ENCODE measurements at places on chromosomes 12 and 14.

DNA sequence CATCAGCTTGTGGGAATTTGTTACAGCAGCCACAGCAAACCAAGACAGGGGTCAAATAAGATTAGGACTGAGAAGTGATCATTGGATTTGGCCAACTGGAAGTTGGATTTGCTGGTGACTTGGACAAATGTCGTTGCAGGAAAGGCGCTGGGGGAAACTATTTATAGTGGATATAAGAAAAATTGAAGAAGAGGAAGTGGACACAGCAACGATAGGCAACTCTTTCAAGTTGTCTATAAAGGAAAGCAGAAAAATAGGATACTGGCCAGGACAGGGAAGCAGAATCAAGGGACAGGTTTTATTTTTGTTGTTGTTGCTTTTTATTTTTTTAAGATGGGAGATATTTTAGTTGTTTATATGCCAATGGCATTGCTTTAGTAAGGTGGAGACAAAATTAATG lies 56.2 kb upstream of the RTRAF start:
- no peak for DNase-seq

GRCh38 chr12:6376079-6376869 lies 911 bp upstream of the SCNN1A start:
- DNase-seq, result peak; percentile 87

DNA sequence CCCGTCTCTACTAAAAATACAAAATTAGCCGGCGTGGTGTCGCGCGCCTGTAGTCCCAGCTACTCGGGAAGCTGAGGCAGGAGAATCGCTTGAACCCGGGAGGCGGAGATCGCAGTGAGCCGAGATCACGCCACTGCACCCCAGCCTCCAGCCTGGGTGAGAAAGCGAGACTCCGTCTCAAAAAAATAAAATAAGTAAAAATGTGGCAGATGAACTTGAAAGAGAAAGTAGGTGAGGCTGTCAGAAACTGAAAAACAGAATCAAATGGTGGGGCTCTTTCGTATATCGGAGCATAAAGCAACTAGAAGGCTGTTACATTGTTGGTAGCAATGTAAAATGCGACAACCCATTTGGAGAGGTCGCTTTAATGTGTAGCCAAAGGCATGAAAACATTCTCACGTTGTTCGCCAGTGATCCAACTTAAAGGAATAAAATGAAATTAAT lies 767 bp upstream of the CCNT1 start:
- peak; percentile 8 for DNase-seq

DNA sequence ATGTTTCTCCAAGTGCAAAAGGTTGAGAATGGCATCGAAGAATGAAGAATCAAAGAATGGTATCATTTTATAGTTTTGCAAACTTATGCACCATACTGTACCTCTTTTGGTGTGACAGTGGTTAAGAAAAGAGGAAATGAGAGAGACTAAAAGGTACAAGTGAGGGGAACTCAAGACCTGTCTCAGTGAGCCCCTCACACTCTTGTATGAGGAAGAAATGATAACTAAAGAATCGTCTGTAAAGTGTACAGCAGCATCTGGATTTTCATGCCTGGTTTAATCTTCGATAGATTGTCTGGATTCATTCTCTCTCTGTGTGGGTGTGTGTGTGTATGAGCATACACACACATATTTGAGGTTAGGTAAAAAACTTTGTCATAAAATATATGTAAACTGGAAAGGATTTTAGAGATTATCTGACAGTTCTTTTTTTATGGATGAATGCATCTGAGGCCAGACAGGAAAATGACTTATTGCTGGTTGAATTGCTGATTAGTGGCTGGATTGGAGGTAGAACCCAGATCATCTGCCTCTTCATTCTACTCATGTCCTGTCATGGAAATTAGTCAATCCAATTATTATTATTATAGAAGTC lies 16.0 kb upstream of the SLC38A2 start:
- no peak for DNase-seq

DNA sequence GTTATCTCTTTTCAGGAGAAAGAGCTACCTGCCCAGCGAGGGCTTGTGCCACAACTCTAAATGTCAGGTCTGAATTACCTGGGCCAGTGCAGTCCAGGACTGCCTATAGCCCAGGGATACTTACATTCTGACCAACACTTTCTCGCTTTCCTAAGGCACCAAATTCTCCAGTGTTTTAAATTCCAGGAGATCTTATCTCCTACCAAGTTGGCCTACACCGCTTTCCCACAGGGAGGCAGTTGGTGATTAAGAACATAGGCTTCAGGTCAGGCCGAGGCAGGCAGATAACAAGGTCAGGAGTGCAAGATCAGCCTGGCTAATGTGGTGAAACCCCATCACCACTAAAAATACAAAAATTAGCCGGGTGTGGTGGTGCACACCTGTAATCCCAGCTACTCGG lies 41.1 kb downstream of the RPS29 start:
- no peak for DNase-seq

DNA sequence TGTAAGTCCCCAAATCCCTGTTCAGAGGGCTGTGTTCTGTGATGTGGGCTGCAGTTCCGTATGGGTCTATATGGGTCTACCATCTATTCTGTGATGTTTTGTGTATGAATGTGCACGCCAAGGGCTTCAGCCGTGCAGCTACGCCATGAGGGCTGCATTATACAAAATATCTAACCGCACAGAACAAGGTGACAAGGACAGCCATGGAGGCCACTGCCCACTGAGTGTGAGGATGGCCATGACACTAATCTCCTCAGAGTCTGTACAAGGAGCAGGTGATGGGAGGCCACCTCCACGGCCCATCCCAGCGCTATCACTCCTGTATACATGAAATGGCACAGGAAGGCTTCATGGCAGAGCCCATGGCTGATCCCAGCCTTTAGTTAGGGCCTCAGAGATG lies 102.0 kb downstream of the DICER1 start:
- no peak for DNase-seq

DNA sequence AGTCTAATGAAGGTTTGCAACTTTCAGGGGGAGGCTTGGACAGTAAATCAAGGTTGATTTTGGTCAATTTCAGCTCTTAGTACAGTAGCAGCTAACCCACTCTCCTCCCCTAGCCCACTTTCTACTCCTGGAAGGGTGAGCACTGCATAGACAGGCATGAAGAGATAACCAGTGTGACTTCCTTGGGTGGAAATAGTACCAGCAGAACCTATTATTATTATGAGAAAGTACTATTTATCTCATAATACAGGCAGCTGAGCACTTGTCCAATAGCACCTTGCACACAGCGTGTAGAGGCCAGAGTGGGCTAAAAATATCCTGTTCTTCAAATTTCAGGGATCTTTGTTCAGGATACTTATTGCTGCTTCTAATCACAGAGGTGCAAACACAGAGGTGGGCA lies 96.2 kb upstream of the FKBP4 start:
- no peak for DNase-seq

DNA sequence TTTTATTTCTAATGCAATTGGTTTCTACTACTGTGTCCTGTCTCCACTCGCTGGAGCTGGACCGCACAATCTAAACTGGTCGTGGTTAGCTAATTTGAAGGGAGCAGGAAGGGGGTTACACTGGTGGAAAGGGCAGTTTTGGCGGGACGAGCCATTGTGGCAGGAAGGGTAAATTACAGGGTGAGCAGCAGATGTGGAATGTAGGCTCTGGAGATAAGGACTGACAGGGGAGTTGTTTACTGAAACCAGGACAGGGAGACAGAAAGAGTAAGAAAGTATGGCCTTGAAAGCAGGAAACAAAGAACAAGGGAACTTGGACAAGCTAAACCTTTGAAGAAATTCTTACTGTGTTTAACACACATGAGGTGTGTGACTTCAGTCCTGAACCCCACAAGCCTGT lies 147.8 kb downstream of the ATXN7L3B start:
- no peak for DNase-seq

GRCh38 chr12:69027411-69027881 lies 94.5 kb upstream of the CPM start:
- DNase-seq, result no peak

DNA sequence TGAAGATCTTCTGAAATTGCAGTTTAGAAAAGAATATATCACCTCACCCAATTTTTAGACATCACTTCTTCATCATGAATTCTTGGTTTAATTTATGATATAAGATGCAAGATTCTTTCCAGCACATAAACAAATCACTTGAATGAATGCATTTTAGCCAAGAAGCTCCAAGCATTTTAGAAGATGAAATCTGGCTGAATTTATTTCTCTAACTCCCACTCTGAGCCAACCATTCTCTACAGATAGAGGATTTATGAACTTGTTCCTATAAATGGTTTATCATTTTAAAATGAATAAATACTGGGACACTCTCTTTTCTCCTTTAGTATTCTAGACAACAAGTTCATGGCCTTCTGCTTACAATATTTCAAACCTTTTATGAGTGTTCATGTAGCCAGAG lies 71.7 kb downstream of the GRIP1 start:
- no peak for DNase-seq

GRCh38 chr14:96146131-96146771 lies 58.4 kb upstream of the BDKRB2 start:
- no peak for DNase-seq

DNA sequence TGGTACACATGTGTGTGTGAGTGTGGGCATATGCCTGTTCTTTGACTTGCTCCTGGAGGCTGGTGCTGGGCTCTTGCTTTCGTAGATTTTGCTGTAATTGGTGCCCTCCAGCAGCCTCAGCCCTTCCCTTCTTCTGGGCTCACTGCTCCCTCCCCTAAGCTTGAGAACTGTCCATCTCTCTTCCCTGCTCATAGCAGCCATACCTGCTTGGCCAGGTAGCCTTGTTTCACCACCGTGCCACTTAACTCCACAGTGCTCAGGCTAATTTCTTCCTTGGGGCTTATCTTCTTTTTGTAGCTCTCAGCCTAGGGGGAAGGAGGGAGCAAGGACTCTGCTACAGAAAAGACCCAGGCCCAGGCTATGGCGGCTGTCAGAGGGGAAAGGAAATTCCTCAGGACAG lies 19.8 kb downstream of the PLEK2 start:
- DNase-seq, result no peak

DNA sequence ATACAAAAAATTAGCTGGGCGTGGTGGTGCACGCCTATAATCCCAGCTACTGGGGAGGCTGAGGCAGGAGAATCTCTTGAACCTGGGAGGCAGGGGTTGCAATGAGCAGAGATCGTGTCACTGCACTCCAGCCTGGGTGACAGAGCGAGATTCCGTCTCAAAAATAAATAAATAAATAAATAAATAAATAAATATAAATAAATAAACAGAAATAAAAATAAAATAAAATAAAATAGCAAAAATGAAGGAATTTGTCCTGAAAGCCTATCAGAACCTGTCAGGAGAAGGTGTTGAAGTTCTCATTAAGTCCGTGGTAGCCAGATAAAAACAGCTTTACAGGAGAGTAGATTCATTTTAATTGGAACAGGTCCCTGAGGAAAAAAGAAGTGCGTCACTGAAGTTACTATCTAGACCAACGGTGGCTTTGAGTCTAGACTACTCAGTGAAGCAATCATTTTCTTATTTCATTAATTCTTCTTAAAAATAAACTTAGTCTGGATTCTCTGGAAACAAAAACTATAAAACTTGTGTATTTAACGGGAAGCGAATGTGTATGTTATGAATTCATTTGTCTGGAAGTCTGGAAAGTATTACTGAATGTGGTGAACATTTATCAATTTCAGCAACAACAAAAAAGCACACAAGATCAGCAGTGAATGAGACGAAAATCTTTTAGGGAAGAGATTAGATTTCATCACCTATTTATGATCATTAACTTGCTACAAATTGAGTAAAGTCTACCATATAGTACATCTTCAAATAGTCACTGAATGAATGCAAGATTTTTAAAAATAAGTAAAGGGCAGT lies 248.5 kb upstream of the PDE3A start:
- DNase-seq, result no peak

DNA sequence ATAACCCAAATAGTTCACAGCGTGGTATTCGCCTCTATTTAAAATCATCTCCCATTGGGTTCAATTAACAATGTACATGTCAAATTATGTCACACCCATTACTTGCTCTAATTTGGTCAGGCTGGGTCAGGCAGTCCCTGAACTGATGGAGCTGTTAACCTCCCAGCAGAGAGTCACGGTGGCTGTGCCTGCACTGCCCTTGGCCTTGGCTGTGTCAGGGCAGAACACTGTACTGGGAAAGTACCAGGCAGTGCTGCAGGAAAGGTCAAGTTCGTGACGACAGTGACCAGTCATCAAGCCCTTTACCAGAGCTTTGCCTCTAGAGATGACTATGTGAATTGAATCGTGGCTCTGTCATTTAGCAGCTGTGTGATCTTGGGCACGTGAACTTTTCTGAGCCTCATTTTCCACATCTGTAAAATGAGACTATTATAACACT lies 100.0 kb downstream of the ARF6 start:
- DNase-seq, result no peak

DNA sequence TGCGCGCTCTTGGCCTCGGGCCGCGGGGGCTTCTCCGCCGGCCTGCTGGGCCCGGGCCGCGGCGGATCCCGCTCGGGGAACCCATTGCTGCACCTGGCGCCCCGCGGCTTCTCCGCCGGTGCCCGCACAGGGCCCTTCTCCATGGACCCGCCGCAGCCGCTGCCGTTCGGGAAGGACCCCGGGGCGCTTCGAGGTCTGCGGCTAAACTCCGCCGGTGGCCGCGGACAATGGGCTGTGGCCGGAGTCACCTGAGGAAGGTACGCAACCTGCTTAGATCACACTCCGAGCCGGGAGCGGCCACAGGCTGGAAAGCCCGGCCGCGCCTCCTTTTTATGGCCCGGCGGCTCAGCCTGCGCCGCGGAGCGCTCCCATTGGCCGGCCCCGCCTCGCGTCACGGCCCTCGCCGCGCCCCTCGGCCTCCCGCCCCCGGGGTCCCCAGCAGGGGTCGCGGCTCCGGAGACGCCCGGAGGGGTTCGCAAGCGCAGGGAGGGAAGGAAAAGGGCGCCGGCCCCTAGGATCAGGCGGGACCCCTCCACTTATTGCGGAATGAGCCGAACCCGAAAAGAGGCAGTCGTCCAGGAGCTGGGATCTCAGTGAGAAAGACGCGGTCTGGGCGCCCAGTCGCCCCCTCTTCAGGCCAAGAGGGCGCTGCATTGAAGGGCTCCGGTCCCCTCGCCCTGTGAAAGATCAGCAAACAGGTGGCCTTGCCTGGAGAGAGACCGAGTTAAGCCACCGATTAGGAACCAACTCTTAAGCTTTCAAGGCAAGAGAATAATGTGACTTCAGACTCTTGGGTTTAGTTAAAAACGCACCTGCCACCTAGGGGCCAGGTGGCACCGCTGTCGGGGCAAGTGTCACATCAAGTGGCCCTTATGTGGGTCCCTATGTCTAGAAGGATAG lies at the start of gene GCH1:
Gene GCH1 (minus strand): TSS at position 306 of the 900 bp plus-strand sequence. CDS start 163 bp downstream, at position 143.
- DNase-seq, result peak; percentile 91

GRCh38 chr12:121577443-121578180 lies 3.2 kb downstream of the KDM2B start:
- DNase-seq, result peak; percentile 69

- DNase-seq, result no peak
Observed at GRCh38 chr12:7129287-7129871, 690 bp upstream of the RBP5 start.

DNA sequence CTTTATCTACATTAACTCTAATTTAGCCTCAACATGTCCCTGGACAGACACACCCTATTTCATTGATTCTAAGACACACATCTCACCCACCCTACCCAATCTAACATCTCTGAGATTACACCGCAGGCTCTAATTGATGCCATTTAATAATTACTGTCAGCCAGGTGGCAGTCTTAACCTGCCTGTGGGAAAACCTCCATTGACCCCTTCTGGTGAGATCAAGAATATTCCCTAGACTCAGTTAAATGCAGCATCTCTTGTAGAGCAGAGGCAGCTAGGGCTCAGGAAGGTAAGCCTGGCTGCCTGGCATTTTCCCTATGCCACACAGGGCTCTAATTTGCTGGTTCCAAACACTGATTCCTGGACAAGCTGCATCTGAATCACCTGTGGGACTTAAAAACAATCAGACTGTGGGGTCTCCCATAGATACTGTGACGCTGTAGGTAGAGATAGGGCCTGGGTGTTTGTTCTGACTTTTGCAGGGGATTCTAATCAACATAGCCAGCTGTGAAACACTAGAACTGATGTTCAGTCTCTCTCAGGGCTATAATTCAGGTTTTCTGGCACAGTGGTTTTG lies 14.3 kb downstream of the MCRS1 start:
- DNase-seq, result peak; percentile 64

Measured in neural progenitor cell (in vitro differentiated cells).